Activated CD4-positive, alpha-beta T cell treated with anti-CD3 and anti-CD28 coated beads, Interleukin-10, Interleukin-2, amounts not matched to agents 100 ng/mL and 50 ng/mL, durations not matched to agents 16 hours and 8 hours (primary cell): ENCODE measurements at places on chromosomes 12 and 14.

- no peak for DNase-seq
Observed at GRCh38 chr12:126668538-126668937, 1598.4 kb upstream of the TMEM132C start.

DNA sequence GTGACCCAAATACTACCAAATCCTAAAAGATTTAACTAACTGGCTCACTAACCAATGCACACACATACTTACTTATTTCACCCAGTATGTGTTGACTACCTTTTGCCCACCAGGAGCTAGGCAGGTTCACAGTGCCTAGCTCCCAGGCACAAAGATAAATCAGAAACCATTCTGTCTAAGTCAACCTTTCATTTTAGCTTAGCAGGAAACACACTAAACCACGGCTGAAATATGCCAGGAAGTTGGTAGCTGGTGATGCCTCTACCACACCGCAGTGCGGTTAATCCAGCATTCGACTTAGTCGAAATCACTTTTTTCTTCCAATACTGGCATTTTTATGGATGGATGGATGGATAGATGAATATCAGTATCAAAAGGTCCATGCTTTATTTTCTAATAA, 597.7 kb downstream of the DIO2 start:
- no peak for DNase-seq

DNA sequence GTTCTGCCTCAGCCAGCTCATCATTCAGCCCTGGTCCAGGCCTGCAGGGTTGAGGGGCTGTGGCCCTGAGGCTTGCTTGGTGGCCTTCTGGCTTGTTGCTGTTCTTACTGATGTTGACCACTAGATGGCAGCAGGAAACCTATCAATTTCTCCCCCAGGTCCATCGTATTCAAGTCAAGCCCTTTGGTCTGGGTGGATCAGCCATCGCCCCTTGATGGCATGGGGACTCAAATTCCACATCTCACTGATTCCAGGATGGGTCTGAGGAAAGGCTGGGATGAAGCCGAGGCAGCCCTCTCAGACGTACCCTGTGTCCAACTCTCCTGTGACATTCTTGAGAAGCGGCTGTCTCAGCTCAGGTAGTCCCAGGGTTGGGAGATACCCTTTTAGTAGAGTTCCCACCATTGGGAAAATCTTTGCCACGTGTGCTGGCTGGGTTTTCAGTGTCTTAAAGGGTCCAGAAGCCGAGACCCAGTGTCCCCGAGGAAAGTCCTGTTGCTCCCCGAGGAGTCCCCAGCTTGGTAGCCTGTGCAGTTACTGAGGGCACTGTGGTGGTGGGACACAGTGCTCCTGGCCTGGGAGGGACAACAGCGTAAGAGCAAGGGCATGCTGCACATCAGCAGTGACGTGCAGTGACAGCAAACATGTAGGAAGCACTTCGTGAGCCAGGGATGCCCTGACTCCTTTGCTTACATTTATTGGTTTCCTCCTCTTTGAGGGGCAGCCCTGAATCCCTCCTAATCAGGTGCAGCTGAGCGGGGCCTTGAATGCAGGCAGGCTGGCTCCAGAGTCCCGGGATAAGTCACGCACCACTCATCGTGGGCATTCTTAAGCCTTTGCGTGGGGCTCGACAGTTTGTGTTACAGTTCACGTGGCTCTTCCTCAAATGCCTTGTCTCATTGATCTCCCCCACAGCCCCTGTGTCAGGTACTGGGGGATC, 58.6 kb downstream of the TSPAN9 start:
- DNase-seq: peak; percentile 69

DNA sequence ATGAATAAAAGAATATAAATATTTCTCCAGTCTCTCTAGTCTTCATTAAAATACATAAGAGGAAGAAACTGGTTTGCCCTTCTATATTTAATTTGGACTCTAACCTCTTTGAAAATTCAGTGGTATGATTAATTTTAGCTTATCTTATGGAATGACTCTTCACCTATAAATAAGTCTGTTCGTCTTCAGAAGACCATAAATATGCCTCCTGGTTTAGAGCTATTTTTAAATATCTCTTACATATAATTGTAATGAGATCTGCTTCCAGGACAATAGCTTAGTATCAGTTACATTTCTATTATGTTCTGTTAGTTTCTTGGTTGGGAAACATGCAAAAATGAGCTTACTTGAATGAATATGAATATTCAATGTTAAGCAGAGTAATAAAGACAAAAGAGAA, 257.5 kb upstream of the HMGA2 start:
- no peak for DNase-seq

DNA sequence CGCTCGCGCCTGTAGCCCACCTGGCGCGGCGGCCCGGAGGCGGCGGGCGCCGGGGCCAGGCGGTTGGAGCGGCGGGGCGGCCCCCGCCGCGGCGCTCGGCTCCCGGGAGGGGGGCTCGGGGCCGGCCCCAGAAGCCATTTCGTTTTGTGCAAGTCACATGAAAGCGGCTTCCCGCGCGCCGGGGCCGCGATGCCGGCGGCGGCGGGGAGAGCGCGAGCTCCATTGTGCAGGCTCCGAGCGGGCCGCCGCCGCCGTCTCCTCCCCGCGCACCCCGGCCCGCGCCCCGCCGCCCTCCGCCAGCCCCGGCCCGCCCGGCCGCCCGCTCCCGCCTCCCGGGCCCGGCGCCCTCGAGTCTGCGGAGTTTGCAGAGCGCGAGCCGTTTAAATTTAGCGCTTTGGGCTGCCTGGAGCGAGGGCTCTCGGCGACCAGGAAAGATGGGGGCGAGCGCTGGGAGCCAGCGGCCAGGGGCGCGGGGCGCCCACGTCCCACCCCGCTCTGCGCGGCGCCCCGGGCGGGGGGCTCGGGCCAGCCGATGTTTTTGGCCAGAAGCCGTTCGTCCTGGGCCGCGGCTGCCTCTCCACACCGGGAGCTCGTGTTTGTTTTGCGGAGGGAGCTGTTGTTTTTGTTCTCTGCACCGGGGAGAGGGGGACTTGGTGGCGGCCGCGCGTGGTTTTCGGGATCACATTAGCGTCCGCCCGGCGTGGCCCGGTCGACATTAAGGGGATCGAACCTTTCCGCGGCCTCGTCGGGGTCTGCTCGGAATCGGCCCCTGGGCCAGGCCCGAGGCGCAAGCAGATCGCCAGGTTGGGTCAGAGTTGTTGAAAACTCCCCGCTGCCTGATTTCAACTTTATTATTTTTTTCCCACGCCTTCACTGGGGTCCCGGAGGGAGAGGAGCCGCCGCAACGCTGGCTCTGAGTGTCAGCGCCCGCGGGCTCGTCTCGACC, 982 bp downstream of the BCL7A start:
- peak; percentile 33 for DNase-seq

DNA sequence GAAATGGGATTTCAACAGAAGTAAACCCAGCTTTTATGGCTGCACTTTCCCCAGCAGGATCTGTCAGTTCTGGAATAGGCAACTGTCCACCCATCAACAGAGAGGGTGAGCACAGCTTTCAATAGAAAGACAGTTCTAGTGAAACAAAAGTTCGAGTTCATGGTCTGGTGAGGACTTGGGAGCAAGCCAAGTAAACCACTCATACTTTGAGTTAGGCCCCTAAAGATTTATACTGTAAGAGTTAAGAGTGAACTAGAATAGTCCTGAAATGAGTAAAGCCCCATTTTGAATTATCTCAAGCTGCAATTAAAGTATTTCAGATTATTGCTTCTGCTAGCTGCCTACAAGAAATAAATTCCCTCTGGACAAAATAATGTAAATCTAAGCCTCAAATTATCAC, 82.6 kb downstream of the METTL25 start:
- DNase-seq: no peak

- DNase-seq: no peak
Observed at GRCh38 chr12:132754160-132754932, 7.3 kb downstream of the ANKLE2 start.
